ENCODE measurements at places on chromosomes 5 and 9.

- no peak for DNase-seq
Observed at GRCh38 chr5:151532416-151532815, 58.7 kb downstream of the FAT2 start.

DNA sequence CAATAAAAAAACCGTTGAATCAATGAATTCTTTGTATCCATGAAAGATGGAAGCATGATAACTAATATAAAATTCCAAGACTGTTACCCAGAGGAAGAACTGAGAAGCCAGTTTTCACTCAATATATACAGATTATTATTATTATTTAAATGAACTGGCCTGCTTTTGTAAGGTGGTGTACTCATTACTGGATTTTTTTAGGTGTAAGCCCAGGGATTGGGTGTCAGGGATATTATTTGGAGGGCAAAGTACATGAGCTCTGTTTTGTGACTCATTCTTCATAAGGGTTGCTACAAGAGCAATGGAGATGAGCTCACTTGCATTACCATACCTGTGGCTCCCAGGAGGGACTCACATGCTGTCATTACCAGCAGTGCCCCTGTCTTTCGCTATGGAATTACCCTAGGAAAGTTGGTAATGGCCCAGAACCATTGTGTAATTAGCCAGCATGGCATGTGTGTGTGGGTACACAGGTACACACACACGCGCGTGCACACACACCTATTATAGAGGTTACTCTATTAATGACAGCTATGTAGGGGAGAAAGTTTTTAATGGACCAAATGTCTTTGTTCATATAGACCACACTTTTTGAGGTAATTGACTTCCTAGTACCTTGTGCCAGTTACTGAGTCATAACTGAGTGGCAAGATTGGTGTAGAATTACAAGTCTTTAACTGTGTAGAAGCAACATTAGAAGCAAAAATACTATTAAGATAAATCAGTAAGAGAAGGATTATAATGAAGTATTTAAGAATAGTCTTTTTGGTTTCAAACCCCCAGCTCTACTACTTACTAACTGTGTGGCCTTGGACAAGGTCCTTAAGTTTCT is 143.4 kb downstream of the GDNF start:
- no peak for DNase-seq

- DNase-seq, result no peak
Observed at GRCh38 chr5:95668216-95668615, 14.6 kb downstream of the SPATA9 start.

GRCh38 chr9:120716483-120716882 is 2.2 kb upstream of the MEGF9 start:
- no peak for DNase-seq

GRCh38 chr5:135569755-135570452 is 8.9 kb downstream of the CXCL14 start:
- no peak for DNase-seq

DNA sequence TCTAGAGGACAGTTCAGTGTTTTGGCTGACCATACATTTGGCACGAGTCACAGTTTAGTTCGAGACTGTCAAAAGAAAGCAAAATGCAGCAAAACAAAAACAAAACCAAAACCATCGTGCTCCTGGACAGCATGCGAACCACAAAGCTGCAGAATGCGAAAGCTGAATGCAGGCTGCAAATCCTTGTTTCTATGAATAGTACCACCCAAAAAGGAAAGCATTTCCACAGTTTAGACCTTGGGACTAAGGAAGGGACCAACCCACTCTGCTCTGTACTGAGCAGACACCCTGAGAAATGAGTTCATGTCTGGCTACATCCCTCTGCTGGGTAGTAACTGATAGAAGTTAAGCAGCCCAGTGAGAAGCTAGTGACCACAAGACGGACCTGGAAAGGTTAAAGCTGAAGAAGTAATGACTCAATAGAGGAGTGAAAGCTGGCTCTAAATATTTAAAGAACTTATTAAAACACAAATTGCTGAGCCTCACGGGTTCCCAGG is 3.9 kb downstream of the GCNT4 start:
- no peak for DNase-seq

GRCh38 chr5:99317136-99317535 is 388.3 kb upstream of the CHD1 start:
- no peak for DNase-seq

DNA sequence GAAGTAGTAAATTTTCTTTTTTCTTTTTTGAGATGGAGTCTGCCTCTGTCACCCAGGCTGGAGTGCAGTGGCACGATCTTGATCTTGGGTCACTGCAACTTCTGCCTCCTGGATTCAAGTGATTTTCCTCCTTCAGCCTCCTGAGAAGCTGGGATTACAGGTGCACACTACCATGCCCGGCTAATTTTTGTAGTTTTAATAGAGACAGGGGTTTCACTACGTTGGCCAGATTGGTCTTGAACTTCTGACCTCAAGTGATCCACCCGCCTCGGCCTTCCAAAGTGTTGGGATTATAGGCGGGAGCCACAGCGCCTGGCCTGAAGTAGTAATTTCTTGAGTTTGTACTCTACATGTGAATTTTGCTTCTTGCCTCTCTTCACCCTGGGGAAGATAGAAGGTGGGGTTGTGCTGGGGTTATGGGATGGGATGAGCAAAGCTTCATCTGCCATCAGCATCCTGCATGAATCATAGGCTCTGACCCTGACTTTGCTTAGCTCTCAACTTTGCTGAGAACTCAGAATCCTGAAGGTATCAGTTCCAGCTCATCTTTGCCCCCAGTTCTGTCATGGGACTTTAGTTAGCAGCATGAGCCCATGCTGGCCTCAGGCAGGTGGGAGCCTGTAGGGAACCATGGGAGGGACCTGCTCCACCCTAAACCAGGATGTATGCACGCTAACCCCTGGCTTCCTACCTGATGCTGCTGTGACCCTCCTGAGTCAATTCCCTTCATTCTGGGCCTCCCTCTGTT is 9.3 kb upstream of the CCL21 start:
- DNase-seq, result no peak

DNA sequence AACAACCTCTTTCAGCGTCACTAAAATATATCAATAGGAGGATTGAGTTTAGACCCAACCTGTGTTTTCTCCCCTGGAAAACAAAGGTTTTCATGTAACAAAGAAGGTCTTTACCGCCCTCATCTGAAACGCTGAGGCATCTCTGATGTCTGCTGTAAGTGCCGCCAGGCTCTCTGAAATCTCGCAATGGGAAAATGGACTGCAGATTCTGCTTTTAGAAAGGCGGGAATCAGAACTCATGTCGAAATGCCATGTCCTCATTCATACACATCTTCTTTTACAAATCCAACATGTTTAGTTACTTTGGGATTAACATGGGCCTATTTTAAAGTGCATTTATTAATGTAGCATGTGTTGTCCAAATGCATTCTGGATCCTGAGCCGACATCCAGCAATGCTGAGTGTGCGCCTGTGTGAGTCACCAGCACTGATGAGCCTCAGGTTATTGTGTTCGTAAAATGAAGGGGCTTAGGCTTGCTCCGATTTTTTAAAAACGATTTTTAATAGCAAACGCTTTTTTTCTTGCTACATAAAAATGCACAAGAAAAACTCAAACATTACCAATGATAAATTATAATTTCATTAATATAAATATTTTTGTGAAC is 51.9 kb upstream of the PLEKHG4B start:
- no peak for DNase-seq

DNA sequence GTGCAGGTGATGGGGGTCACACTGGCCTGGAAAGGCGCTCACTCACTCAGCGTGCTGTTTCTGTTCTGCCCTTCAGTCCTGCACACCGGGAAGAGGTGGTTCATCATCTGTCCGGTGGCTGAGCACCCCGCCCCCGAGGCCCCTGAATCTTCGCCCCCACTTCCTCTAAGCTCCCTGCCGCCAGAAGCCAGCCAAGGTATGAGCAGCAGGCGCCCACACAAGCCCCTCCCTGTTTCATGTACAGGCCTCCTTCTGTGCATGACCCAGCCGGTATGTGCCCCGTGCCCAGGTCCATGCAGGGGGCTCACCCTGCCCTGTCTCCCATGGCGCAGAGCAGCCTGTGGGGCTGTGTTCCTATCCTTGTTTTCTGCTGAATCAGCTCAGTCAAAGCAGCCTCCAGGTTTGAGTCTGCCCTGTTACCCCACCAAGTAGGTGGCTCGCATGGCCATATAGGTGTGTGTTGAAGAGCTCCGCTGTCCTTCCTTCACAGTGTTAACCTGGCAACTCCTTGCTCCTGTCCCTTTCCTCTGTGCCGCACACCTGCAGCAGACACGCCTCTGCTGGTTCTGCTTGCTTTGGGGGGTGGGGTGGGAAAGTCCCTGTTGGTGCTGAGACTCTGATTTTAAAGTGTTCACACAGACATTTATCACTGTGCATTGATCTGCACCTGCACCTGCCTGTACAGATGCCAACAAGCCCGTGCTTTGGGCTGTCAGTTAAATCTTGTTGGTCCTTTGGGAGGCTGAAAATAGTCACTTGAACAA is 84.8 kb downstream of the WNK2 start:
- no peak for DNase-seq

- no peak for DNase-seq
Observed at GRCh38 chr5:1523480-1523792, 324 bp downstream of the LPCAT1 start.

DNA sequence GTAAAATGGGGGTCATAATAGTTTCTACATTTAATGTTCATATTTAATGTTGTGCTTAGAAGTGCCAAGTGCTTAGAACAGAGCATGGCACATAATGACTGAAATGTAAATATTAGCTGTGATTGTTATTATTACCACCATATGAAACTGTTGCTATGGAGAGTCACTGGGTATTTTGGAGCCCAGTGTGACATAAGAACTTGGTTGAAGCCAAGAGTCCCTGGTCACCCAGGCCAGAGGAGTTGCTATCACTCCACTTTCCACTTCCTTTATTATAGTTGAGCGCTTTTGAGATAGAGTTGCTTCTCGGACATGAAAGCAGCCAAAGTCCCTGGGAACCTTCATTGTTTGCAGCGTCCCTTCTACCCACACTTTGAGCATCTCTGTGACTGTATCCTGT is 77.1 kb downstream of the MAP1B start:
- no peak for DNase-seq

GRCh38 chr5:60455589-60455988 is 244.4 kb downstream of the DEPDC1B start:
- DNase-seq, result no peak

- DNase-seq, result no peak
Observed at GRCh38 chr9:90838098-90838497, 36.5 kb downstream of the SYK start.

GRCh38 chr9:130372057-130372456 is 72.7 kb upstream of the ASS1 start:
- DNase-seq, result no peak

DNA sequence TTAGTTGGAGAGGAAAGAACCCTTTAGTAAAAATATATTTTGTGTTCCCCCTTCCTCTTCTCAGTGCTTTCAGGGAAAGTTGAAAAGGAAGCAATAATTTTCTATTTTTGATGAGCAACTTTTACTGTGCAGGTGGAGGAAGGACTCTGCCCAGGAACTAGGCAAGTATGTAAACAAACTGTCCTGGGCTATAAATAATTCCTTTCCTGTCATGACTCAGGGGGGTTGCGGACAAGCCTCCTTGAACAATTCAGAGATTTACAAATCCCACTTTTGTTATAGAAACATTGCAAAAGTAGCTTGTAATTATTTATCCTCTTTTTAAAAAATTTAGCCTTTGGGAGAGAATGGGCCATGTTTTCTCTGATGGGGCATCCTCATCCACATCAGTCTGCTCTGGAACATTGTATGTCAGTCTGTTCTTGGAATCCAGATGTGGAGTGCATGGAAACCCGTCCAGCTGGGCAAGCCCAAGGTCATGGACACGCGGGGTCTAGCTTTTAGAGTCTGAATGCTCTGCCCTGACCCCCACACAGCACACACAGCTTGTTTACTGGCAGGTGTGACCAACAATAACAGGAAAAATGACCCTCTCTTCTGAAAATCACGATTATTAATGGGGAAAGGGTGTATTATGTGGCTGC is 127.6 kb downstream of the GADD45G start:
- DNase-seq, result no peak

- no peak for DNase-seq
Observed at GRCh38 chr9:129586245-129586644, 34.7 kb downstream of the C9orf50 start.

- no peak for DNase-seq
Observed at GRCh38 chr5:159737263-159737662, 179.0 kb upstream of the ADRA1B start.

DNA sequence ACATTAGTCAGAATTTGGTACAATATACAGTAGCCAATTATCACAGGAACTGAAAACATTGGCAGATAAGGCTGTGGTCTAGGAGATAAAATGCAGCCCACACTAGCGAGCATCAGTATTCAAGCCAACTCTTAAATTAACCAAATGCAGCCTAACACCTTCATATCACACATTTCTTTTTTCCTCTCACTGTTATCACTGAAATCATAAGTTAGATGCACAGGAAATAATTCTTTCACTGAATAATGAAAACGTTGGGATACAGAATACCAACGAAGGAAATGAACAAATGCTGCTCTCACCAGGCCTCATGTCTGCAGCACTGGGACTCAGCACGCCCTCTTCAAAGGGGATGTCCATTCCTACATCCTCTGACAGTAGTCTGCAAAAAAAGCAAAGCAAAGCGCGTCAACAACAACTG is 109.1 kb upstream of the PCA3 start:
- no peak for DNase-seq

DNA sequence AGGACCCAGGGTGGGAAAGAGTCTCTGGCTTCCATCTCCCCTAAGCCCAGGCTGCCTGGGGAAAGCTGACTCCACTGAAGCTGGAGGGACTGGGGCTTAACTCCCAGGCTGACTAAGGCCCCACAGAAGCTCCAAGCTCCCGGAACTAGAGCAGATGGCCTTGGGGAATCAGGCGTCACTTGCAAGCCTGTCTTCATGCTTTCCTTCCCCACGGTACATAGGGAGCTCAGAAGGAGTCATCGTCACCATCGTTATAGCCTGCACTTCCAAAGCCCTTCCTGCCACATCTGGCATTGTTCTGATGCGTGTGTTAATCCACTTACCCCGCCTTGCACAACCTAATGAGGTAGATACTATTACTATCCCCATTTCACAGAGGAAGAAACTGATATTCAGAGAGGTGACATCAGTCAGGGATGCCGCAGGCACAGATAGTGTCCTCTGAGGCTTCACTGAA is 11.5 kb downstream of the AQP3 start:
- no peak for DNase-seq

DNA sequence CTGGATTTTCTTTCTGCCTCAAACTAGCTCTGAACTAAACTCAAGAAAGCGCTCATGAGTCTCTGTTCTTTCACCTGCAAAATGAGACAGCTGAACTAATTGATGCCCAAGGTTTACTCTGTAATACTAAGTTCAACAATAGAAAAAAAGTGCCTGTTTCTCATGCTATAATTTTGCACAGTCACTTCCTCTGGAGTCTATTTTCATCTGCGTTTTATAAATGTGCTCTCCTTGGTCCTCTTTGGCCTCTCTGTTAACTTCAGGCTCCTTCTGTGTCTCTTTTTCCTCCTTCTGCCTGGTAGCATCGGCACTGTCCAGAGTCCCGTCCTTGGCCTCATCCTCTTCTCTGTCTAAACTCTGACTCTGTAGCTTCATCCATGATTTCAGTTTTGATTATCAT is 311.9 kb upstream of the TLE4 start:
- DNase-seq, result no peak
